Activated CD4-positive, alpha-beta memory T cell treated with anti-CD3 and anti-CD28 coated beads for 36 hours (primary cell): ENCODE measurements at places on chromosomes 16 and 17. TPM values are rescaled to one million over a fixed set of nuclear protein-coding genes. Genes with fewer than 3 reads are reported as not detected.

- H3K4me3 ChIP-seq = no peak overlapping the region
- peaks cover 61% of the 10 kb centered on the region for H3K4me1 ChIP-seq
- no peaks in the 10 kb centered on the region for H3K27me3 ChIP-seq
- H3K36me3 ChIP-seq = no peaks in the 10 kb centered on the region
- DNase-seq = no peak
- no peak overlapping the region for H3K27ac ChIP-seq
These were observed 77.1 kb downstream of the PRKCA start for GRCh38 chr17:66379544-66379943.

GRCh38 chr17:55411463-55411855, 10.2 kb downstream of the MMD start:
- no peaks in the 10 kb centered on the region for H3K27me3 ChIP-seq
- no peak overlapping the region for H3K27ac ChIP-seq
- H3K36me3 ChIP-seq = peaks cover 42% of the 10 kb centered on the region

MARVELD3 gene
- total RNA-seq = not detected

SLC5A10 gene
- not detected for total RNA-seq

- peak overlapping the region; percentile 98 for H3K27ac ChIP-seq
- peaks cover 46% of the 10 kb centered on the region for H3K4me1 ChIP-seq
- H3K4me3 ChIP-seq = peak overlapping the region; percentile 96
- peak; percentile 78 for DNase-seq
- no peaks in the 10 kb centered on the region for H3K27me3 ChIP-seq
These were observed 390 bp downstream of the MNT start for GRCh38 chr17:2400474-2400866.

DNA sequence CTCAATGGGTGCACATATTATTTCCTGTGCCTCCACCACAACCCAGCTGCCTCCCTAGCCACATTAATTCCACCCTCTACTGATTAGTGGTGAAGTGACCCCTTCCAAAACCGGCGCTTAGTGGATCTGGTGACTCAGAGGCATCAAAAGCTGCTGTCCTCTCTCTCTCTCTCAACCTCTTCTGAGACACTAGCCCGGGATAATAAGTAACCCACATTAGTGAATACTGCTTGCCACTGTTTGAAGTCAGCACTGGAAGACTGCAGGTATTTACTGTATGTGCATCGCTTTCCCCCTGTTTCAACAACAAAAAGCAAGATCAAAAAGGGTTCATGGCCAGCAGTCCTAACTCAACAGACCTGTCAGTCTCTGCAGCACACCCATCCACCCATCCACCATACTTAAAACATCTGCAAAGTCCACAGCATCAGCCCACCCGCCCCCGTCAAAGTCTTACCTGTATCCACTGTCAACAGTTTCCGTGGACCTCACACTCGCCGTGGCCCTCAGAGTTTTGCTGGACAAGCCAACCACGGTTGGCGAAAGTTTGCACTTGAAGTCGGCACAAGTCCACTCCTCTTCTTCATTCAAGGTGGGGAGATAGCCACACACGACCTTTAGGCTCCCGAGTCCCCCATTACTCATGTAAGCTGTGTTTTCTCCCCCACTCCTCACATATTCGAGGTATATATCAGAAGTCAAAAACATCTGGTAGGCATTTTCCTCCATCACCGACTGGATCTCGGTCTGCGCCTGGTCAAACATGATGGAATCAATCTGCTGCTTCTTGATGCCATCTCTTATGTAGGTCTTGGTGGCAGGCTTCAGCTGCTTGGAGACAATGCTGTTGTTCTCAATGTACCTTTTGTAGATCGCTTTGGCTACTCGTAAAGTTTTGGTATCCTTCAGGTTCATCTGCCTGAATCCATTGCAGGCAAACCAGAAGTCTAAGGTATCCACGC, 3.8 kb downstream of the AXIN2 start:
- H3K27ac ChIP-seq = no peak overlapping the region
- H3K36me3 ChIP-seq = peaks cover 4% of the 10 kb centered on the region
- H3K4me1 ChIP-seq = peaks cover 21% of the 10 kb centered on the region
- H3K27me3 ChIP-seq = no peaks in the 10 kb centered on the region
- DNase-seq = peak; percentile 37

KRTAP2-2 gene
- not detected for total RNA-seq

DNA sequence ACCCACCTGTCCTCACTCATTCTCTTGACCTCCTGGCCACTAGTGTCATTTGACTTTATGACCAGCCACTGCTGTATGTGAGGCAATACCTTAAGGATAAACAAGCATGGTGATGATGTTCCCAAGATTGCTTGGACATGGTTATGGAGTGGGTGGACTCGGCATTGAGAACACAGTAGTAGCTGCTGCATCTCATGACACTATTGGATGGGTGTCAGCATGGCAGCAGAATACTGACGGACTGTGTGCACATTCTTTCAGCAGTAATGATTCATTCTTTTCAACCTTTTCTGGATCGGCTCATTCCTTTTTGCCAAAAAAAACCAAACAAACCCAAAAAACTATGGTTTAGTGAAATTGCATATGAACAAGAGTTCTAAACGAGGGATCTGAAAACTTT, 13.5 kb downstream of the SPECC1 start:
- no peak overlapping the region for H3K4me3 ChIP-seq
- peaks cover 3% of the 10 kb centered on the region for H3K36me3 ChIP-seq
- peaks cover 5% of the 10 kb centered on the region for H3K27me3 ChIP-seq
- H3K27ac ChIP-seq = no peak overlapping the region
- no peak for DNase-seq

RAP1GAP2 gene
- total RNA-seq = 1.9 TPM

DNA sequence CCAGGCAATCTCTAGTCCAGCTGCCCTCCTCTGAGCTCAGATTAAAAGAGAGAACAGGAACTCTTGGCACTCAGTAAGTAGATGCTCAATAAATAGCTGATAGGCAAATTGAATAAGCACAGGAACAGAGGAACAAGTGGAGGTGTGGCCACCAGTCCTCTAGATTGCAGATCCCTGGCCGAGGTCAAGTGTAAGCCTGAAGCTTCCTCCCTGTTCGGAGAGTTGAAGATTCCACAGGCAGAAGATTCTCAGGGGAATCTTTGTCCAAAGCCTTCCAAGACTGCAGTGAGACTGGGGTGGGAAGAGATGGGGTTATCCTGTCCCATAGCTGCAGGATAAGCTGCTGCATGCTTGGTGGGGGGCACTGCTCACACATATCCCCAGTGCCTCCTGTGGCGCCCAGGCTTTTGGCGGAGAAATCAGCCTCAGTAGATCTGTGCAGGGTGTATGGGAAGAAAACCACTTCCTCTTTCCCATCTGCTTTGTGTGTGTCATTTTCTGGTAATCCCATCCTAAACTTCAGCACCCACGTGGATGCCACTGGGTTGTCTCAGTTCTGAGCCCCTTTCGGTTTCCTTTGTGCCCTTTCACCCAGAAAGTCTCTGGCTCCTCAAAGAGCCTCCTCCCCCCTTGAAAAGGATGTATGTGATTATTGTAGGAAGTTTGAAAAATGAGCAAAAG, 12.1 kb downstream of the CD300A start:
- H3K36me3 ChIP-seq = peaks cover 32% of the 10 kb centered on the region
- peaks cover 46% of the 10 kb centered on the region for H3K4me1 ChIP-seq
- peak overlapping the region; percentile 18 for H3K4me3 ChIP-seq

- no peak overlapping the region for H3K27ac ChIP-seq
- no peak overlapping the region for H3K4me3 ChIP-seq
- no peaks in the 10 kb centered on the region for H3K4me1 ChIP-seq
- DNase-seq = no peak
These were observed 67.5 kb downstream of the IQCK start for GRCh38 chr16:19785512-19786130.

GRCh38 chr16:64648282-64648681, 473.6 kb downstream of the CDH11 start:
- no peaks in the 10 kb centered on the region for H3K4me1 ChIP-seq
- no peak overlapping the region for H3K27ac ChIP-seq
- no peaks in the 10 kb centered on the region for H3K27me3 ChIP-seq
- no peak overlapping the region for H3K4me3 ChIP-seq

PROCA1 gene
- 4.5 TPM for total RNA-seq

GRCh38 chr16:59543641-59544040, 809.5 kb upstream of the GOT2 start:
- no peak overlapping the region for H3K4me3 ChIP-seq
- no peak for DNase-seq
- H3K36me3 ChIP-seq = no peaks in the 10 kb centered on the region
- no peak overlapping the region for H3K27ac ChIP-seq
- no peaks in the 10 kb centered on the region for H3K4me1 ChIP-seq

- peaks cover 2% of the 10 kb centered on the region for H3K27me3 ChIP-seq
- H3K27ac ChIP-seq = no peak overlapping the region
- DNase-seq = no peak
- no peaks in the 10 kb centered on the region for H3K36me3 ChIP-seq
- no peaks in the 10 kb centered on the region for H3K4me1 ChIP-seq
These were observed 19.3 kb downstream of the ANKFN1 start for GRCh38 chr17:56172517-56172982.

DNA sequence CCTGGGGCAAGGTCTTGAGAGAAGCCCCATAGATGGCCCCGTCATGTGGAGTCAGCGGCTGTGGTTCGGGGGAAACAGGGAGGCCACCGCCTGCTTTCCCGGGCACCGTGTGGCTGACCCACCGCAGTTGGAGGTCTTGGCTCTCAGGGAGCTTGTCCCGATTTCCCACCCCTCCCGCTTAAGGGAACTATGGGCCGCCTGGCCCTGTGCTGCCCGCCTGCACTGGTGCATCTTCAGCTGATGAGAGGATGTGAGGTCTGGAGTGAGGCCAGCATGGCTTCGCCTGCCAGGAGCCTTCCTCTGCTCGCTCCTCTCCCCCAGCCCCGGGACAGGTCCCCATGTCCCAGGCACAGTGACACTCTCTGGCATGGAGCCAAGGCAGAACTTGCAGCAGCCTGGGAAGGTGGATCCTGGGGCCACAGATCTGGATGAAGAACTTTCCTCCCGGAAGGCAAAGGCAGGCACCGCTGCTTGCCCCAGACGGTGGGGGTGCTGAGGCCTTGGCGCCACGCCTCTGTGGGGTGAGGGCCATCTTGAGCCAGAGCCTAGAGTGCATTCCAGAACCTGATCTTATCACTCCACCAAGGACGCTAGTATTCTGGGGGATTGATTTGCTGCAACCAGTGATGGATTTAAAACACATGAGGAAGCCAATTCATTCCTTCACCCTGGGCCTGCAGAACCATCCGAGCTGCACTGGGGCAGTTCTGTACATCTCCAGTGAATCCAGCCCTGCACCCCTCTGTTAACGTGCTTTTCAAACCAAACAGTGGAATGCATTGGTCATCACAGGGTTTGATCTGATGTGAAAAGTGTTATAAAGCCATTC, 178.6 kb upstream of the TNRC6C start:
- peaks cover 20% of the 10 kb centered on the region for H3K4me1 ChIP-seq
- H3K27ac ChIP-seq = no peak overlapping the region
- H3K27me3 ChIP-seq = no peaks in the 10 kb centered on the region
- no peaks in the 10 kb centered on the region for H3K36me3 ChIP-seq
- H3K4me3 ChIP-seq = no peak overlapping the region

DHRS7C gene
- total RNA-seq = not detected

- no peaks in the 10 kb centered on the region for H3K4me1 ChIP-seq
- no peak overlapping the region for H3K27ac ChIP-seq
- H3K36me3 ChIP-seq = no peaks in the 10 kb centered on the region
- DNase-seq = no peak
These were observed 117.7 kb upstream of the CIBAR2 start for GRCh38 chr16:85229869-85230462.

NECAB2 gene
- not detected for total RNA-seq

DNA sequence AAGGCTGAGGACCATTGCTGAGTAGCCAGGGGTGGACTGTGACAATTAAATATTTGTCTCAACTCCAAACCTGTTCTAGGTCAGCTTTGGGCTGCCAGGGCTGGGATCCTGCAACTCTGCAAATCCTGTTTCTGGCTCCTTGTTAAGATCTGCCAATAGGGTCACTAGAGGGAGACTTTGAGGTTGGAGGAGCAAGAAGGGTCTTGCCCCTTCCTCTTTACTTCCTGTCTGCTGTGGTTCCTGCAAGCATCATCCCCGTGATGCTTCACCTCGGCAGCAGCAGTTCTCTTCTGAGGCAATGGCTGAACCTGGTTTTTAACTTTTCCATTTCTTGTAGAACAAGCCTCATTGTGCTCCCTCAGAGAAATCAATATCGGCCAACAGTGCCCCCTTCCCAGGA, 124.6 kb downstream of the IRX5 start:
- H3K4me3 ChIP-seq = no peak overlapping the region
- DNase-seq = no peak
- H3K27me3 ChIP-seq = peaks cover 45% of the 10 kb centered on the region
- peaks cover 3% of the 10 kb centered on the region for H3K4me1 ChIP-seq
- H3K27ac ChIP-seq = no peak overlapping the region
- H3K36me3 ChIP-seq = no peaks in the 10 kb centered on the region
